ENCODE measurements at places on chromosomes 13 and 19.

DNA sequence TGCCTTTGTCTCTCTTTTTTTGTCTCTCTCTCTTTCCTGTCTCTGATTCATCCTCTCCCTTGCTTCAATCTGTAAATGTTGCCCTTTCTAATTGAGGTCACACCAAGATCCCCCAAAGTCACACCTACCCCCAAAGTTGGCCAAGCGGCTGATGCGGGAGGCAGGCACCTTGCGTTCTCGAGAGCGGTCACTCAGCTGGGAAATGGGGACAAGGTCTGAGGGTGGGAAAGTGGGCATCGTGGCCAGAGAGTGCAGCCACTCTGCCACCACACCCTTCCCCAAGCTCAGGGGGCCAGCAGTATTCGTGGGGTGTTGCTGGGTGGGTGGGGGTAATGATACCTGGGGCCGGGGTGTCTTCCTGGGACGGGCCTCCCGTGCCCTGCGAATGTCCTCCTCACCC lies 2.7 kb downstream of the COQ8B start:
- DNase-seq, result no peak

DNA sequence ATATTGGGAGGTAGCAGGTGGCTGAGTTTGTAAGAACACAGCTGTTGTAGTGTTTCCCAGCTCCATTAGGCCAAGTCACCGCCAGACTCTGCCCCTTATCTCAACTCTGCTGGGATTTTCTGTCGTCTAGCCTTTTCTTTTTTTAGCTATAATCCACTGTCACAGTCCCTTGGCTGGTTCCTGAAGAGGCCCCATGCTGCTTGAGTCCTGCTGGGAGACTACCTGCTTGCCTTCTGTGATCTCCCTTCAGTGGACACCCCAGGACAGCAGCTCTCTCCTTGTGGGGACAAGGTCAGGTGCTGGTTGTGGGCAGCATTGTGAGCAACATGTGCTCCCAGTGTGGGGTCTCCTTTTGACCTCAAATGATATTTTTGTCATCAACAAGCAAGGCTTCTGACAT lies 195.0 kb upstream of the ATXN8OS start:
- DNase-seq, result no peak

GRCh38 chr13:35697186-35697730 lies 220.8 kb upstream of the MAB21L1 start:
- DNase-seq, result no peak

- DNase-seq, result no peak
Measured at GRCh38 chr13:59679254-59679653, 484.5 kb downstream of the DIAPH3 start.

GRCh38 chr13:76570510-76570971 lies 315.7 kb downstream of the KCTD12 start:
- DNase-seq, result no peak

DNA sequence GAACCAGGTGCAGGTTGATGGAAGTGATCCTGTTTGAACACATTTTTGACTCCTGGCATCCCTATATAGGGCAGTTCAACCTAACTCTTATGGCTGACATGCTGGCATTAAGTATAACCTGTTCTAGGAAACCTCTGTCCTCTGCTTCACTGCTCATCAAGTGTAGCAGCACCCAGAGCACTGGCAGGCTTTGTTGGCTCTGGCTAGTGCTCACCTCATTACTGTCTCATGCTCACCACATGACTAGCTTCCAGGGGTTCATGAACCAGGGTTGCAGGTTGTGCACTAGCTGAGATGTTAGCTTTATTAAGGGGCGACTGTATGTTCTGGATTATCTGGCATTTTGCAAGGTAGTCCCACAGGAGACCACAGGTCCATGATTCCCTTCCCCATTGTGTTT lies 63.6 kb downstream of the B3GLCT start:
- DNase-seq, result no peak

- peak; percentile 61 for DNase-seq
Measured at GRCh38 chr19:49430678-49431329, 5.6 kb downstream of the GFY start.

DNA sequence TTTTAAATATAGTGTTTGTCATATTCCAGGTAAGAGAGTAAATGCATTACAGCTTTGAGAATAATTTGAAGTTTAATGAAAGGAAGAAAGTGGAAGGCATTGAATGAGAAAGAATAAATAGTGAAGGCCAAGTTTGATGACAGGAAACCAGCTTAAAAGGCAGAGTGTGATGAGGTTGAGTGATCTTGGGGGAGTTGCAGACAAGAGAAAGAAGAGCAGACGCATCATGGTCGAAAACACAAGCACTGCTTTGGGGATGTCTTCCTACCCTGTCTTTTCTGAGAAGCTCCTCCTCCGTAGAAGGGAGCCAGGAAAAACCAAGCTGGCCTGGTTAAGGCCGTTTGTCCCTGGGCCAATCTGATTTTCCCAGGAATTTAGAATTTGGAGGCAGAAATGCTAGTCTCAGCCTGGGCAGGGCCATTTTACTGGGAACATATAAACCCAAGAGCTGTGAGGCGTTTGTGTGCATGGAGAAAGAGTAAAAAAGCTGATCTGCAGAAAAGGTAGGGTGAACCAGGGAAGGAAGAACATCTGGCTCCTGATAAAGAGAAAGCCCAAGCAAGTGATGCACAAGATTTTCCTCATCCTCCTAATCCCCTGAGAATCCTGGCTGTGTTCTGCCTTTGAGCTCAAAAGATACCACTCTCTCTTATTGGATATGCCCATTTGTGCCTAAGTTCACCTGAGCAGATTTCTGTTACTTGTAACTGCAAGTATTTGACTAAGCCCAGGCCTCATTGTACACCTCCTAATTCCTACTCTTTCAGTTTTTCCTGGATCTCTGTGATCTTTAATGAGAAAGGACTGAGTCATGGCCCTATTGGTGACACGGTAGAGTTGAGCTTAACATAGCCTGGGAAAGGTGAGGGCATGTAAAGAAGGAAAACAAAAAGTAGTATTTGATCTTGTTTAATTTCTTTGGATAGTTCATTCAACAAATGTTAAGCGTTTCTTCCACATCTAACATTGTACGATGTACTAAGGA lies 80.0 kb downstream of the WDFY2 start:
- DNase-seq, result no peak

GRCh38 chr19:44890366-44891015 lies 563 bp upstream of the TOMM40 start:
- DNase-seq, result peak; percentile 100

DNA sequence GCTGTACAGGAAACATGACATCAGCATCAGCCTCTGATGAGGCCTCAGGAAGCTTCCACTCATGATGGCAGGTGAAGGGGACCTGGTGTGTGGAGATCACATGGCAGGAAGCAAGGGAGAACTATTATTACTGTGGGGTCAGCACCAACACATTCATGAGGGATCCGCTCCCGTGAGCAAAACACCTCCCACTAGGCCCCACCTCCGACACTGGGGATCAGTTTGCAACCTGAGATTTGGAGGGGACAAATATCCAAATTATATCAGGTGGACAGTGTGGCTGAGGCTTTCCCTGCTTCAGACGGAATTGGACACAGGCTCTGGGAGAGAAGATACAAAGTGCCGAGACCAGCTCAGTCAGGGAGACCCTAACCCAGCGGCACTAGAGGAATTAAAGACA lies 5.7 kb upstream of the ZNF792 start:
- no peak for DNase-seq

DNA sequence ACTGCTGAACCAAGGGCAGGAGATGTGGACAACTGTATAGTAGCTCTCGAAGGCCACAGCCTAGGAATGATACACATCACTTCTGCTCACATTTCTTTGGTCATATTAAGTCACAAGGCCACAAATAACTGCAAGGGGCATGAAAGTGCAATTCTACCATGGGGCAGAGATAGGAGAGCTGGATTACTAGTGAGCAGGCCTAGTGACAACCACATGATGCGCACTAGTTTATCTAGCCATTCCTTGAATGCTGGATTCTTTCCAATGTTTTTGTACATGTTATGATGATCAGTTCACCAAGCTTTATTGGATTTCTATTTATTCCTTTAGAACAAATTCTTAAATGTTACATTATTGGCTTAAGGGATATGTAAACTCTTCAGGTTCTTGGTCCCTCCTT lies 100.7 kb downstream of the MIPEP start:
- DNase-seq, result no peak

GRCh38 chr13:30294004-30294403 lies 13.3 kb downstream of the KATNAL1 start:
- no peak for DNase-seq

Data from posterior cingulate gyrus (tissue), 11 donors.